ENCODE measurements at places on chromosomes 6 and 20. TPM values are rescaled to one million over a fixed set of nuclear protein-coding genes. Genes with fewer than 3 reads are reported as not detected.

DNA sequence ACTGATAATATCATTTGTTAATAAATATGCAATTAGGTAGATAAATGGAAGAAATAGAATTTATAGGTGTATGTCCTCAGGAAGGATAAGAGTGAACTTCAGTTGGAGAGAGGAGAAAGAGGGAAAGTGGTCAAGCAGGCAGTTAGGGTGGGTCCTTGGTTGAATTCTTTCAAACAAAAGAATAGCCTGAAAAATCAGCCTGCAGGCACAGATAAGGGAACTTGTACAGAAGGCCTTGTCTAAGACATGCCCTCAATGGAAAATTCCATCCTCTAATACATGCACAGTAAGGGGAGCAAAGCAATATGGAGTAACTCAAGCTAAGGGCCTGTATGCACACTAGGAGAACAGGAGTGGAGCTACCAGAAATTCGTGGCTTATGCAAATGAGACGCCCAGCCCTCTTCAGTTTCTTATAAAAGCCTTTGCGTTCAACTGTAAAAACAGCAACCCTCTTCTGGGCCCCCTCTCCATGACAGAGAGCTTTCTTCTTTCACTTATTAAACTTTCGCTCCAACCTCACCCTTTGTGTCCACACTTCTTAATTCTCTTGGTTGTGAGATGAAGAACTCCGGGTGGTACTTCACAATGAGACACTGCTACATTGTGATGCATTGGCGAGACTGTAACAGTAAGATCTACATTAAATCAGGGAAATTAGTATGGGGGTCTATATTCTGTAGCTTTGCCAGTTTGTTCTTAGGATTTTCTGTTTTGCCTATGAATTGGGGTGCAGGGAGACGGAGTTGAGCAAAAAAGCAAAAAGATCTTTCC is 147.0 kb downstream of the HS3ST5 start:
- H3K4me3 ChIP-seq, result no peak overlapping the region
- no peak overlapping the region for H3K27ac ChIP-seq
- H3K27me3 ChIP-seq, result no peaks in the 10 kb centered on the region
- H3K4me1 ChIP-seq, result no peaks in the 10 kb centered on the region
- DNase-seq, result no peak
- H3K36me3 ChIP-seq, result no peaks in the 10 kb centered on the region

DNA sequence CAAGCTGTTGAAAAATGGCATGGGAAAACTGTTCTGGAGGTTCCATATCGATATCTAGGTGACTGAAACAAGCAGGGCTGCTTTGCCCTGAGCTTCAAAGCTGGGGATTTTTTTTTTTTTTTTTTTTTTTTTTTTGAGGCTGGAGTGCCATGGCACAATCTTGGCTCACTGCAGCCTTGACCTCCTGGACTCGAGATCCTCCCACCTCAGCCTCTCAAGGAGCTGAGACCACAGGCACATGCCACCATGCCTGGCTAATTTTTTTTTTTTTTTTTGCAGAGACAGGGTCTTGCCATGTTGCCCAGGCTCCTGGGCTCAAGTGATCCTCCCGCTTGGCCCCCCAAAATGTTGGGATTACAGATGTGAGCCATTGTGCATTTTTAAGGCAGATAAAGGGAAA is 11.0 kb downstream of the ERGIC3 start:
- H3K4me1 ChIP-seq, result no peaks in the 10 kb centered on the region
- no peak for DNase-seq
- no peak overlapping the region for H3K4me3 ChIP-seq
- H3K36me3 ChIP-seq, result no peaks in the 10 kb centered on the region
- H3K27ac ChIP-seq, result no peak overlapping the region

- H3K4me3 ChIP-seq, result no peak overlapping the region
- no peaks in the 10 kb centered on the region for H3K36me3 ChIP-seq
- H3K27me3 ChIP-seq, result no peaks in the 10 kb centered on the region
- no peak for DNase-seq
These were observed 5.1 kb downstream of the UBE2C start for GRCh38 chr20:45817376-45818194.

- peak within 1 kb of the TSS; percentile 36 for H3K4me3 ChIP-seq
- H3K4me1 ChIP-seq, result peaks cover 14% of the 10 kb centered on the region
- H3K27ac ChIP-seq, result no peak within 1 kb of the TSS
- H3K36me3 ChIP-seq, result no peaks in the 10 kb centered on the region
- no peak for DNase-seq
These were observed at the start of gene CRIP3 for GRCh38 chr6:43308101-43308989. Gene CRIP3, minus strand, starts transcription at chr6:43308826. Its CDS starts 34 bp downstream, at chr6:43308792.

DNA sequence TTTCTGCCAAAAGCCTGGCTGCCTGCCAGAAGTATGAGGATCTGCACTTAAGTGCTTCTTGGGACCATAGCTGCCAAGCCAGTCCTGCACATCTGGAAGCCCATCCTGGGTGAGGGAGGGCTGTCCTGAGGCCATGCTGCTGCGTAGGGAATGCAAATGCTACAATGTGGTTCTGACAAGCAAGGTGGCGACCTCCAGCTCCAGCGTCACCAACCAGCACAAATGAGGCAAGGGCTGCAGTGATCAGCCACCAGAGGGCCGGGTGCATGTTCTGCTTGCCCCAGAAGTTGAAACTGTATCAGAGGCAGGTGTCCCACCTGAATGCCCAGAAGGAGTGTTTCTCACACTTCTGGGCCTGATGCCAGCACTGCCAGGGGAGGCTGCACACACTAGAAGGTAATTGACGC is 99.1 kb upstream of the KCNQ5 start:
- no peaks in the 10 kb centered on the region for H3K36me3 ChIP-seq
- no peak overlapping the region for H3K4me3 ChIP-seq
- DNase-seq, result no peak
- no peaks in the 10 kb centered on the region for H3K27me3 ChIP-seq
- no peaks in the 10 kb centered on the region for H3K4me1 ChIP-seq
- H3K27ac ChIP-seq, result no peak overlapping the region

DNA sequence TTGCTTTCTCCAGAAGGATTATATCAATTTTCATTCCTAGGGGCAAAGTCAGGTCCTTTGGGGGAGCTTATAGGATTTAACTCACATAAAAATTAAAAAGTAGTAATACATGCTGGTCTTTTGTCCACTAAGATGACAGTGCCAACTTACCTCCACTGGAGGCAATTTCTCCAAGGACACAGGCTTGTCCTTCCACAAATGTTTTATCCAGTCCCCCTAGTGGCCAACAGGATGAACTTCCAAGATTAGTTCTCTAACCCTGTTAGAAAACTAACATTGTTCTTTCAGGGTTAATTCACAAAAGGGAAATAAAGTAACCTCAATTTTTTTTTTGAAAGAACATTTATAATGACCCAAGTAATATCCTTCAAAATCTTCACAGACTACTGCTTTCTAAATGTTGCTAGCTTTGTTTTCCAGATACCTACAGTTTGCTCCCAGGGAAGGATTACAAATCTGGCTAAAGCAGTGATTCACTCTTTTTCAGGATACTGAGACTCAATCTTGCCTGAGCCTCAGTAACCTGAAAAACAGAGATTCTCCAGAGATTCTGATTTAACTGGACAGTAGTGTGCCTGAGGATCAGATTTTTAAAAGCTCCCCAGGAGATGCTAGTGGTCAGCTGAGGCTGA is 31.7 kb upstream of the UBR2 start:
- no peaks in the 10 kb centered on the region for H3K27me3 ChIP-seq
- no peak overlapping the region for H3K27ac ChIP-seq
- DNase-seq, result no peak
- no peak overlapping the region for H3K4me3 ChIP-seq

DNA sequence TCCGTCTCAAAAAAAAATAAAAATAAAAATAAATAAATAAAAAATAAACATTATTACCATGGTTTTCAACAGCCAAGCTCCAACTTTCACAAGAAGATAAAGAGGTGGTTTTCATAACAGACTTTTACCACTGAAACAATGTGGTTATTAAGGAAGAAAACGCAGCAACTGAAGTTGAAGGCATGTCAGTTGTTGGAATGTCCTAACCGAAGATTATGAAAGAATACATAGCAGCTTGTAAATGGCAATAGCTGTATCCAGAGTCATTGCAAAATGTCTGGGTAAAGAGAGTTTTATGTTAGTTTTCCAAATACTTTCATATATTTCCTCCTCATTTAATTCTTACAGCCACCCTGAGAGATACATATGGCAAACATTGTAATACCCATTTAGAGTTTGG is 161.6 kb upstream of the MARCKS start:
- peak overlapping the region; percentile 7 for H3K27ac ChIP-seq
- no peak overlapping the region for H3K4me3 ChIP-seq
- no peak for DNase-seq
- no peaks in the 10 kb centered on the region for H3K36me3 ChIP-seq

DNA sequence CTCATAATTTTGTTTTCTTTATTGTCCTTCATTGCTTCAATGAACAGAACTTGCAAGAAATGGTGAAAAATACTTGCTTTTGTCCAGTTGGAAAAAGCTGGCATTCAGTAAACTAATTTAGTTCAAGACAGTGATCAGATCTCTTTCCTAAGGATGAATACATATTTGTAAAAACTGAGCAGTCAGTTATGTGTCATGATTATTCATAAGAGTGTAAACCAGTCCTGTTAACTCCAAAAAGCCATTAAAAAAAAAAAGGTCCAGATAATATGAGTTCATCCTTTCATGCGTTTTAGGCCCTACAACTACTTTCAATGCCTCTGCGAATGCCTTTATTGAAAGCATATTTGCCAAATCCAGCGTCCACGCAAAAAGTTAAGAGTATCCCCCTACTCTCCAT is 609 bp downstream of the PGM3 start:
- H3K27ac ChIP-seq, result peak overlapping the region; percentile 74
- H3K4me3 ChIP-seq, result peak overlapping the region; percentile 96
- H3K4me1 ChIP-seq, result peaks cover 43% of the 10 kb centered on the region
- no peaks in the 10 kb centered on the region for H3K27me3 ChIP-seq
- no peaks in the 10 kb centered on the region for H3K36me3 ChIP-seq
- no peak for DNase-seq

DNA sequence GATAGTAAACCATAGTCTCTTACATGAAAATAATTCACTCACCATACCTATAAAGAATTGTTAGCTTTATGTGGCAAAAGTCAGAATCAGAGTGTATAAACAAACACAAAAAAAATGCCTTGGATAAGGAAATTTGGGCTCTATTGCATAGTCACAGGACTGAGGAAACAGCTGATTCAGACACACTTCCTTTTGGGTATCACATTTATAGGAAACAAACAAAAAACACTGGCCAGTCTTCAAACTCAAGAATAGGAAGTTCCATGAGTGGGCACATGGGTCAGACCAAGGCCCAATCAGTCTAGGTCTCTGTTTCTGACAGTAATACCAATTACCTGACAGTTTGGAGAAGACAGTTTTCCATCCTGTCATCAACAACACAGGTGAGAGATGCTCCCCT is 8.0 kb downstream of the SLC18B1 start:
- DNase-seq, result no peak
- H3K27ac ChIP-seq, result no peak overlapping the region
- H3K27me3 ChIP-seq, result no peaks in the 10 kb centered on the region
- no peak overlapping the region for H3K4me3 ChIP-seq

DNA sequence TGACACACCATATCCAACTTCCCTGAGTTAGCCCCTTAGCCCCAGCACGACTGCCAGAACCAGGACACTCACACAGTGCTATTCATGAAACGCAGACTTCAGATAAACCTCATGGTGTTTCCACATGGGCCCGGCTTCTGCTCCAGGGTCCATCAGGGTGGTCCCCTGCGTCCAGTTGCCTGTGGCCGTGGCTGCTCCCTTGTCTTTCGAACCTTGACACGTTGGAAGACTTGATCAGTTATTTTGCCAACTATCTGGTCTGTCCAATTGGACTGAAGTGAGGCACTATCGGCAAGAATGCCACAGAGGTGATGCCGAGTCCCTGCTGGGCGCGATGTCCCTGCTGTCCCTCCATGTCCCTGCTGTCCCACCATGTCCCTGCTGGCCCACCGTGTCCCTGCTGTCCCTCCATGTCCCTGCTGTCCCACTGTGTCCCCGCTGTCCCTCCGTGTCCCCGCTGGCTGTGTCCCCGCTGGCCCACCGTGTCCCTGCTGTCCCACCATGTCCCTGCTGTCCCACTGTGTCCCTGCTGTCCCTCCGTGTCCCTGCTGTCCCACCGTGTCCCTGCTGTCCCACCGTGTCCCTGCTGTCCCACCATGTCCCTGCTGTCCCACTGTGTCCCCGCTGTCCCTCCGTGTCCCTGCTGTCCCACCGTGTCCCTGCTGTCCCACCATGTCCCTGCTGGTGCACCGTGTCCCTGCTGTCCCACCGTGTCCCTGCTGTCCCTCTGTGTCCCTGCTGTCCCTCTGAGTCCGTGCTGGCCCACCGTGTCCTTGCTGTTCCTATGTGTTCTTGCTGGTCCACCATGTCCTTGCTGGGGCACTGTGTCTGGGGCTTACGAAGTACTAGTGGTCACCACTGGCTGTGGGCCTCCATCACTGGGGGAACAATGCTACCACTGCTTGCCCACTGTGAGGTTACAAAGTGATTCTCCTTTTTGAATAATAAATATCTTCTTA is 251.4 kb downstream of the DLL1 start:
- DNase-seq, result no peak
- no peaks in the 10 kb centered on the region for H3K4me1 ChIP-seq
- H3K27me3 ChIP-seq, result no peaks in the 10 kb centered on the region
- H3K4me3 ChIP-seq, result no peak overlapping the region
- no peak overlapping the region for H3K27ac ChIP-seq

RFX6 gene
- total RNA-seq, result not detected

FILIP1 gene
- total RNA-seq, result 3.2 TPM

RAD21L1 gene
- total RNA-seq, result not detected

PPP1R16B gene
- total RNA-seq, result 6.4 TPM

Data from vagina (tissue), 2 donors.